A673 (cell line): ENCODE measurements at places on chromosomes 11 and 22. TPM values are rescaled to one million over a fixed set of nuclear protein-coding genes. Genes with fewer than 3 reads are reported as not detected.
A peak's percentile ranks its signal among the peaks of the same experiment; 100 is the strongest.

The SEPTIN3 gene
- total RNA-seq = 3.6 and 4.6 TPM in 2 replicates

The SAA4 gene
- not detected in 2 replicates for total RNA-seq

The RCOR2 gene
- total RNA-seq = 3.9 and 7.6 TPM in 2 replicates

The CAPN5 gene
- total RNA-seq = 4.3 and 7.0 TPM in 2 replicates

The TPBGL gene
- 0.24 and 0.41 TPM in 2 replicates for total RNA-seq

The OR6T1 gene
- not detected in 2 replicates for total RNA-seq

The BTBD18 gene
- not detected in 2 replicates for total RNA-seq

The IL17RA gene
- 12.1 and 12.4 TPM in 2 replicates for total RNA-seq

- no peak for DNase-seq
Observed at GRCh38 chr11:61533401-61533800, 24.9 kb downstream of the LRRC10B start.

DNA sequence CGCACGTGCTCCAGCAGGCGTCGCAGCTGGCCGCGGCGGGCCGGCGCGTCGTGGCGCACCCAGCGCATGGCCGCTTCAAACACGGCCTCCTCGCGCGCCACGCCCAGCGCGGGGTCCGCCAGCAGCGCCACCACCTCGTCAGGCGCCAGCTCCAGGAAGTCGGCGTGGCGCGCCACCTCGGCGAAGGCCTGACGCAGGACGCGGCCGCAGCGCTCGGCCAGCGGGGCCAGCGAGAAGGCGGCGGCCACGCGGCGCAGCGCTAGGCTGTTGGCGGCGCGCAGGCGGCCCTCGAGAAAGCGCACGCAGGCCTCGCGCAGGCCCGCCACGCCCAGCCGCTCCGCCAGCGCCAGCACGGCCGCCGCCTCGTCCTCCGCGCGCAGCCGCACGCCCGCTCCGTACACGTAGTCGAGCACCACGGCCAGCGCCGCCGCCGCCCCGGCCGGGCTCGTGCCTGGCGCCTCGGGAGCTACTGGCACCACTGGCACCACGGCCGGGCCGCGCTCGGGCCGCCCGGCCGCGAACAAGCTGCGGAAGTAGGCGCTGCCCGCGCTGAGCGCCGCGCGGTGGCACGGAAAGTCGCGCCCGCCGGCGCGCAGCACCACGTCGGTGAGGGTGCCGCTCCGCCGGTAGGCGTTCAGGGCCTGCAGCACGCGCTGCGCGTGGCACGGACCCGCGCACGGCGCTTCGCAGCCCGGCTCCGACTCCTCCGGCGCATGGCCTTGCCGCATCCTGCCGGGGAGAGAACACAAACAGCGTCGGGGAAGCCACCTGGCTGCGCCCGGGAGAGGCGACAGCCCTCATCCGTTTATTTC, 2.9 kb downstream of the KLHL35 start:
- DNase-seq = peak; percentile 84

- DNase-seq = no peak
Observed at GRCh38 chr11:128029219-128029722, 558.1 kb downstream of the ETS1 start.

DNA sequence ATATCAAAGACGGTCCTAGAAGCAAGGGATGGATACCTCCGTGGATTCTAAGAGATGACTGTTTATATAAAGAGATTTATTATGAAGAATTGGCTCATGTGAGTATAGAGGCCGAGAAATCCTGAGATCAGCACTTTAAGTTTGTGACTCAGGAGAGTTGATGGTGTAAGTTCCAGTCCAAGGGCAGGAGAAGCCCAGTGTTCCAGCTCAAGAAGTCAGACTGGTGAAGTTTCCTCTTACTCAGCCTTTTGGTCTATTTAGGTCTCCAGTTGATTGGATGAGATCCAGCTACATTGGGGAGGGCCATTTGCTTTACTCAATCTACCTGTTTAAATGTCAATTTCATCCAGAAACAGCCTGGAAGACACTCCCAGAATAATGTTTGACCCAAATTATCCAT, 45.1 kb downstream of the TSPAN18 start:
- DNase-seq = no peak

DNA sequence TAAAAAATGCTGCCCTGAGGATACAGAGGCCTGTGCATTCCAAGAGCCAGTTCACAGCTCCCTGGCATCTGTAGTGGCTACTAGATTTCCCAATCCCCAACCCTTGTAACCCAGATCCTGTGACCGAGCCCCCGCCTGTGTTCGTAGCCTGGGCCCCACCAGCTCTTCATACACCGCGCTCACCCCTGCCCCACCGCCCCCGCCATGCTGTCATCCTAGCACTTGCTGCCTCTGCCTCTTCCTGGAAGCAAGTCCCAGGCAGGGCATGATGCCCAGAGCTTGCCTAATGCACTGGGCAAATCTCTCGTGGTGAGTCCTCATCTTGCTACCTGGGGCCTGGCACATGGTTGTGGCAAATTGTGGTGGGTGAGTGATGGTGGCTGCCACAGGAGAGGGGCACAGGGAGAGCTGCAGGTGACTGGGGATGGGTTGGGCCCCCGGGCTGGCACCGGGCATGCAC, 7.1 kb downstream of the MGAT3 start:
- no peak for DNase-seq

DNA sequence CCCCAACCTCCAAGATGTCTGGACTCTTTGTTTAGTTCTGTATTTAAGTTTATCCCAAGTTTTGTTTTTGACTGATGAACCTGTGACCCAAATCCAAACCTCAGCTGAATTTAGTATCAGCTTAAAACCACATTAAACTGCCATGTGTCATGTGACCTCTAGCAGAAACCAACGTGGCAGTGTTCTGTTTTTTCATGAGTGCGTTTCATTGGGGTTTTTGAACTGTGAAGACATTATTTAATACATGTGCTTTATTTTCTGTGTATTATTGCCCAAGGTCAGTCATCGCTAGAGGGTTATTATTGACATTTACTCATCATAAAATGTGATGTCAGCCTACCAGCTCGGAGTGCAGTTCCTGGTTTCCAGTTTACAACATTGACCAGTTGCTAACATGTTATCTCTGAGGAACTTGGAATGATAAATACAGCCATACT, 1.8 kb downstream of the TLCD5 start:
- DNase-seq = no peak

DNA sequence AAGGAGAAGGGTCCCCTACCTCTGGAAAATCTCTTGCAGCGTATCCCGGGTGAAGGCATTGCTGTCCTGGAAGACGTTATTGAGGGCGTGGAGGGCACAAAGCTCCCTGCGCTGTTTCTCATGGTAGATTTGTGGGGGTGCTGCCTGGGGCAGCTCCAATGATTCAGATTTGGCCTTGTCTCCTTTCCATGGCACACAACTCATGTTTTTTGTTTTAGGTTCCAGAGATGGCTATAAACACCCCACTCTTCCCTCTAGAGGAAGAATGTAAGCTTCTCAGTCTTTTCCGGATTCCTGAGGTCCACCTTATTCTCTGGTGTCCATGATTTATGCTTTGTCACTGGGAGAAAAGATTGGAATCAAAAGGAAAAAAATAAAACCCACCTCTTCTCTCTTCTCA, 959 bp downstream of the JOSD1 start:
- peak; percentile 43 for DNase-seq

DNA sequence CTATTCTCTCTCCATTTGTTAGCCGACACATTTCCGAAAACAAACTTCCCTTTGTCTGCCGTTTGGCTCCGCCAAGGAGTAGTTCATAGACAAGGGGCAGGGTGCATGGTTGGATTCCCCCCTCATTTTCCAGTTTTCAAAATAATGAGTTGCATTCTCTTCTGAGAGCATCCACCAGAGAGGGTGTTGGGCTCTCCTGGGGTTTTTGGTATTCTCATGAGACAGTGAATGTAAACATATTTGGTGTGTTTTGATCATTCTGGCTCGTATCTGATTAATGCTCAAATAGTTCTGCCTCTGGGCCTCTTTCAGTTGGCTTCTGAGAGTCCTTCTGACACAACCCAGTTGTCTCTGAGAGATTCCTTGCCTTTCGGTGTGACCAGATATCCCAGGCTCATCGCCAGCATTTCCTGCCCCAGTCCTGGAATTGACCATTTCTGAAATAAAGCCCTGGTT, 21.7 kb downstream of the GRAMD4 start:
- no peak for DNase-seq

DNA sequence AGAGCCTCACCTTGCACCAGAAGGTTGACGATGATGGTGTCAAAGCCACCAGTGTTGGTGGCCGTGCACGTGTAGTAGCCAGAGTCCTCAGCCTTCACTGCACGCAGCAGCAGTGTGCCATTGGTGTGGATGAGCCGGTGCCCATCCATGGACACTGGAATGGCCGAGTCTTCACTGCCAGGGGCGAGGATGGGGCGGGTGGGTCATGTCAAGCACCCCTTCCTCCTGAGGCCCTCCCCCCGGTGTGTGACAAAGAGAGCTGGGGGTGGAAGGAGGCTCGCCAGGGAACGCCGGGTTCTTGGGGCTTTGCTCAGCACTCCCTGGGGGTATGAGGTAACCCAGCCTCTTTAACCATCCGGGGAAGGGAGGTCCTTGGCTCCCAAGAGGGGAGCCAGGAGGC, 111.6 kb downstream of the CEP164 start:
- no peak for DNase-seq

GRCh38 chr11:3942160-3942955, 86.9 kb downstream of the STIM1 start:
- no peak for DNase-seq
